Progenitor cell of endocrine pancreas (in vitro differentiated cells): ENCODE measurements at places on chromosomes 12 and 14.

- no peak overlapping the region for H3K4me3 ChIP-seq
- no peak overlapping the region for H3K27ac ChIP-seq
- peaks cover 33% of the 10 kb centered on the region for H3K27me3 ChIP-seq
- H3K4me1 ChIP-seq: no peaks in the 10 kb centered on the region
- no peaks in the 10 kb centered on the region for H3K36me3 ChIP-seq
These were observed 567.8 kb upstream of the TBX3 start for GRCh38 chr12:115251727-115252126.

GRCh38 chr12:124170760-124171159 is 124.1 kb upstream of the RFLNA start:
- no peak overlapping the region for H3K4me3 ChIP-seq
- H3K27me3 ChIP-seq: peaks cover 3% of the 10 kb centered on the region

GRCh38 chr12:68435816-68436215 is 103.7 kb upstream of the MDM1 start:
- H3K27me3 ChIP-seq: peaks cover 4% of the 10 kb centered on the region
- H3K27ac ChIP-seq: no peak overlapping the region
- H3K36me3 ChIP-seq: peaks cover 2% of the 10 kb centered on the region
- peaks cover 9% of the 10 kb centered on the region for H3K4me1 ChIP-seq
- no peak for DNase-seq
- H3K4me3 ChIP-seq: no peak overlapping the region

- H3K27ac ChIP-seq: no peak overlapping the region
- no peaks in the 10 kb centered on the region for H3K4me1 ChIP-seq
- no peak overlapping the region for H3K4me3 ChIP-seq
- no peak for DNase-seq
- H3K27me3 ChIP-seq: no peaks in the 10 kb centered on the region
- no peaks in the 10 kb centered on the region for H3K36me3 ChIP-seq
These were observed 1003.9 kb downstream of the FLRT2 start for GRCh38 chr14:86533834-86534233.

DNA sequence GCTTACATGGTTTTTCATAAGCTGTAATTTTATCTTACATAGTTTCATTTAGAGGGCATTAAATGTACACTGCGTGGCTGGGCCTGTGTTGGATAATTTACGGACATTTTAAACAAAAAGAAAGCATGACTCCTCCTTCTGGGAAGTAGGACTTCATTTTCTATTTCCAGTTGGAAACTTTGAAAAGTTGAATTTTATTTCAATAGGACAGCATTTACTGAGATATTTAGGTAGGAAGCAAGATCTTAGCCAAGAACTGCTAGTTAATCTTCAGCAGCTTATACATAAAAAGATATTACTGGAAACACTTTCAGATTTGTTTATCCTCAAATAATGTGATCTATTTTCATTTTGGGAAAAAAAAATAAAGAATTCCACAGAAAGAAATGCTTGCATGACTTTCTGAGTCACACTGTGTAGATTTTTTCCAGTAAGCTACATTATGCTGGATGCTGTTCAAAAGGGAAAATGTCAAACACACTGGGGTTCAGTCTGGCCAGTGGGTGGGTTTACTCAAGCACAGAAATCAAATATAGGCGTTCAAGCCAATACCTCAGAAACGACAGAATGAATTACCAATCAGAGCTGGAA is 239.4 kb upstream of the KRR1 start:
- DNase-seq: no peak
- H3K4me3 ChIP-seq: no peak overlapping the region
- H3K27me3 ChIP-seq: no peaks in the 10 kb centered on the region

DNA sequence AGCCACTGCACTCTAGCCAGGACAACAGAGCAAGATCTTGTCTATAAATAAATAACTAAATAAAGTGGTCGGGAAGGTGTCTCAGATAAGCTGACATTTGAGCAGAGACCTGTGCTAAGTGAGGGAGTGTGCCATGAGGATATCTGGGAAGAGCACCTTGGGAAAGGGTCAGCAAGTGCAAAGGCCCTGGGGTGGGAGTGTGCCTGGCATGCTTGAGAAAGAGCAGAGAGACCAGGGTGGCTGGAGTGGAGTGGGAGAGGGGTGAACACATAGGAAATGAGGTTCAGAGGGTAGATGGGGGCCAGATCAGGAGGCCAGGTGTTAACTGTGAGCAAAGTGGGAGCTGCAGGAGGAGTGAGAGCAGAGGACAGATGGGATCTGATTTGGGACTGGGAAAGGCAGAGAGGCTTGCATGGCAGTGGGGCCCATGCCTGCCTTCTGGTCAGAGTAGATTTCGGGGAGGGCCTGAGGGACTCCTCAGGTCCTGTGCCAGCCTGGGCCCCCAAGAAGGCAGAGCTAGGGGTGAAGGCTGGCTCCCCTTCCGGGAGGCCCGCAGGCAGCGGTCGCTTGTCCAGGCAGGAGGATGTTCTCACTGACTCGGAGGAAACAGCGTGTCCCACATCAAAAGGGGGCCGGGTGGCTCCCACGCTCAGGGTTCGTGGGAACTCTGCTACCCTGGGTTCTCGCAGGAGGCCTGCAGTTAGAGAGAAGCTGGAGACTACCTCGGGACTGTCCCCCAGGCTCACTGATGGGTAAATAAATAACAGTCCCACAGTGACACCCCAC is 32.6 kb downstream of the DTX1 start:
- no peak for DNase-seq
- no peaks in the 10 kb centered on the region for H3K36me3 ChIP-seq
- no peak overlapping the region for H3K4me3 ChIP-seq
- H3K4me1 ChIP-seq: peaks cover 10% of the 10 kb centered on the region
- H3K27me3 ChIP-seq: peaks cover 42% of the 10 kb centered on the region

- H3K4me3 ChIP-seq: no peak overlapping the region
- peaks cover 38% of the 10 kb centered on the region for H3K27me3 ChIP-seq
- no peaks in the 10 kb centered on the region for H3K36me3 ChIP-seq
- H3K27ac ChIP-seq: no peak overlapping the region
- H3K4me1 ChIP-seq: peaks cover 30% of the 10 kb centered on the region
These were observed 67.8 kb downstream of the NTF3 start for GRCh38 chr12:5499566-5500330.

DNA sequence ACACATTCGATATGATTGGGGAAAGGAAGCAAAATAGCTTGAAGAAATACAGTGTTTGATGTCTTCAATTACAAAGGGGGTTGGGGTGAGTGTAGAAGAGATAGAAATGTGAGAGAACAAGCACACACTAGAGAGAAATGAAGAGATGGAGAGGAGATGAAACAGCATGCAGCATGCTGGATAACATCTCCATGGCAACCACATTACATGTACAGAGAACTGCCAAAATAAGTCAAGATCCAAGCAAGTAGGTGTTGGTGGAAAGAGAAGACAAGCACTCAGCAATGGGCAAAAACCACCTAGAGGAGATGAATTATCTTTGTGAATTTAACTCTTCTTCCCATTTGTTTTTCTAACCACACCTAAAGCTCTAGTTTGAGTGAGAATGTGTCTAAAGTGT is 289.8 kb downstream of the GRIN2B start:
- no peak overlapping the region for H3K4me3 ChIP-seq
- H3K36me3 ChIP-seq: no peaks in the 10 kb centered on the region
- peaks cover 6% of the 10 kb centered on the region for H3K27me3 ChIP-seq
- H3K27ac ChIP-seq: no peak overlapping the region
- no peaks in the 10 kb centered on the region for H3K4me1 ChIP-seq
- no peak for DNase-seq

- H3K36me3 ChIP-seq: no peaks in the 10 kb centered on the region
- no peaks in the 10 kb centered on the region for H3K27me3 ChIP-seq
These were observed 102.3 kb downstream of the SLC25A47 start for GRCh38 chr14:100425429-100425827.

DNA sequence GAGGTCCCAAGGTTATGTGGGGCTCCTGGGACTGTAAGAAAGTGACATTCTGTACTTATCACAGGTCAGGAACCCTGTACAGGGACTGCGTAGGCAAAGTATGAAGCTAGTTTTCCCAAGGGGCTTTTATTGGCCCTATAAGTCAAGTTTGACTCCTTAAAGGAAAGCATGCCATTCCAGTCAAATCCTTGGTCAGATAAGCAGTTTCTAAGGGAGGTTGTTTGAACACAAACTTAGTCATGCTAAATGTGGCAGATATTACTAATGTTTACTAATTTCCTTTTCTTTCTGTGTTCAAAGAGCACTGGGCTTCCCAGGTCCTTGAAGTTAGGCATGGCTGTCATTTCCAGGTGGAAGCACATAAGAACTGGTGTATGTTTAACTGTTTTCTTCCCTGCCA is 472.4 kb downstream of the ATP23 start:
- H3K4me1 ChIP-seq: peaks cover 41% of the 10 kb centered on the region
- peak overlapping the region; percentile 86 for H3K27ac ChIP-seq
- no peak for DNase-seq
- no peaks in the 10 kb centered on the region for H3K36me3 ChIP-seq
- no peaks in the 10 kb centered on the region for H3K27me3 ChIP-seq

DNA sequence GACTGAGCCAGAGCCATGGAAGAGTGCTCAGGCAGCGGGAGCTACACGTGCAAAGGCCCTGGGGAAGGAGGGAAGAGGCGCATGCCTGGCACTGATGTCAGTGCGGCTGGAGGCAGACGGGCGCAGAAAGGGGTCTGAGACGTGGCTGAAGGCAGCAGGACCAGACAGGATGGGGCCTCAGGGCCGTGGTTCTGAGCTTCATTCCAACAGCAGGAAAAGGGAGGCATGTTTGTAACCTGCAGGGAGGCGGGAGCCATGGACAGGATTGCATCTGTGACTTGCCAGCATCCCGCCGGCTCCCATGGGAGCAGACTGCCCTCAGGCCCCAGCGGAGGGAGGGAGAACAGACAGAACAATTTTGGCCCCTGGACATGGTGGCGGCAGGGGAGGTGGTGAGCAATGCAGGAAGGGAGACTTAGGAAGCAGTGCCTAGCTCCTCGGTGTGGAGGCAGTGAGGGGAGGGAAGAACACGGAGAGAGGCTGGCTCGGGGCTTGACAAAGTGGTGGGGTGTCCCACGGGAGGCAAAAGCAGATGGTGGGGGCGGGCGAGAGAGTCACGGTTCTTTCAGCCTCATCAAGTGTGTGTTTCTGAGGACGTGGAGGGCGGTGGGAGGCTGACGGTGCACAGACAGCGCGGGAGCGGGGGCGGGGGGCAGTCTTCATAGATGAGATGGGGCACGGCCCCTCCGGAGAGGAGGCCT is 33.3 kb upstream of the INF2 start:
- peaks cover 4% of the 10 kb centered on the region for H3K27me3 ChIP-seq
- H3K4me3 ChIP-seq: no peak overlapping the region
- no peak for DNase-seq
- H3K4me1 ChIP-seq: peaks cover 8% of the 10 kb centered on the region

DNA sequence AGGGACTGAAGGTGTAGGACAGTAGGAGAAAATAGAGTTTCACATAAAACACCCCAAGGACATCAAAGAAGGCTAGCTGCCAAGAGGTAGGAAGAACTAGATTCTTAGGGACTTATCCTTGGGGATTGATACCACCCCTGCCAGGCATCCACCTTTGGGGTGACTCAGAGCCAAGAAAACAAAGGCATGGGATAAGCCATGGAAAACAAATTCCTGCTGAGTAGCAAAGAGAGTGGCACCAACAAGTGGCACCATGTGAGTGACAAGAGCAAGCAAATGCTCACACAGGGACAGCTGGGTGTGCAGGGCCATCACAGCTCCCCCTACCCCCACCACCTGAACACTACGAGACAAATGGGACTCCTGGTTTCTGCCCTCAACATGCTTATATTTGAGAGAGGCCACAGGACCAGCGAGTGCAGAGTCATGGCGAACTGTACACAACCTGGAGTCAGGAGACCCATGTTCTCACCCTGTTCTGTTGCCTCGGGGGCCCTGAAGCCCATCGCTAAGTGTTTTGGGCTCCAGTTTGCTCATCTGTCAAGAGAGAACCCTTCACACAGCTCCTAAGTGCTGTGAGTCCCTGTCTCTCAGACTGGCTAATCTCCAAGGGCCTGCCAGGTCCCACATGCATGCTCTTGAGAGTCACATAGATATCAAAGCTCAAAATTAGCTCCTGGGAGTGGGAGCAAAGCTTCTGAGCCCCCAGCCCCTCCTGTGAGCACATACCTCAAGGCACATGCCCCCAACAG is 91.9 kb downstream of the DPF3 start:
- no peak overlapping the region for H3K27ac ChIP-seq
- H3K4me1 ChIP-seq: no peaks in the 10 kb centered on the region
- H3K4me3 ChIP-seq: no peak overlapping the region
- no peaks in the 10 kb centered on the region for H3K36me3 ChIP-seq

DNA sequence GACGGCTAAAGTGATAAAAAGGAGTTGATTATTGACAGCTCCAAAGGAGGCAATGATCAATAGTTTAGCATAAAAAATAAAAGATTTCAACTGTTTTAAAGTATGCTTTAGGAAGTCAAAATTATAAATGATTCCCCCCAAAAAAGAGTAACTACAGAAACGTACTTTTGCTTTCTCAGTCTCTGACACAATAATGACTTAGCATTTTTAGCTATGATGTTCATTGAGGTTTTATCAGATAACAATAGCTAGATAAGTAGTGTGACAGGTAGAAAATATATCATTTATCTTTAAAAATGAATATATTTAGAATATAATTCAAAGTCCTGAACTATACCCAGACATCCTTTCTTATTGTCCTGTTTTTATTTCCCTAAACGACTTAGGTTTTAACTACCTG is 352.9 kb downstream of the SOX5 start:
- H3K27ac ChIP-seq: no peak overlapping the region
- H3K4me1 ChIP-seq: peaks cover 1% of the 10 kb centered on the region
- peaks cover 14% of the 10 kb centered on the region for H3K36me3 ChIP-seq
- no peak for DNase-seq
- H3K4me3 ChIP-seq: no peak overlapping the region
- H3K27me3 ChIP-seq: no peaks in the 10 kb centered on the region

GRCh38 chr14:57060276-57060955 is 208.3 kb downstream of the EXOC5 start:
- H3K4me3 ChIP-seq: no peak overlapping the region
- H3K27me3 ChIP-seq: peaks cover 72% of the 10 kb centered on the region
- no peak for DNase-seq
- H3K36me3 ChIP-seq: no peaks in the 10 kb centered on the region
- peaks cover 18% of the 10 kb centered on the region for H3K4me1 ChIP-seq

GRCh38 chr14:74948228-74949175 is 6.9 kb downstream of the PGF start:
- no peaks in the 10 kb centered on the region for H3K36me3 ChIP-seq
- no peak for DNase-seq
- H3K27ac ChIP-seq: no peak overlapping the region
- peaks cover 24% of the 10 kb centered on the region for H3K27me3 ChIP-seq
- no peak overlapping the region for H3K4me3 ChIP-seq

DNA sequence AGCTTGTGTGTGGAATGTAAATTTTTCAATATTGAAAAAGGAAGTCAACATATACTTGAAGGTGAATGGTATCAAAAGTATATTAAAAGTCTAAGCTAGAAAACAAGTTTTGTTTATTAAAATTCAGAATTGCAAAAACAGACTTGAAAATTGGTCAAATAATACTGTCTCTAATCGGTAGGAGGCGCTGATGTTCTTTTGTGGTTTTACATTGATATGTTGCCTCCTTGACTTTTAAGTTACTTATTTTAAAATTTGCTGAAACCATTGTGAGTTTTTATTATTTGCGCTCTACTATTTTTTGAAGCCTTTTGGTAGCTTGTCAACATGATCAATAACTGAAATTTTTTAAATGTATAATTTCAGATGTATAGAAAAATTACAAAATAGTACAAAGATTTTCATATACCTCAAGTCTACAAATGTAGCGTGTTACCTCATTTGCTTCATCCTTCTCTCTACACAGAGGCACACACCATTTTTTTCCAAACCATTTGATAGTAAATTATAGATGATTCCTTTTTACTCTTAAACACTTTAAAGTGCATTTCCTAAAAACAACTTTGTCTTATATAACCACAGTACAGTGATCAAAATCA is 6.9 kb downstream of the RTRAF start:
- no peak for DNase-seq
- H3K4me3 ChIP-seq: no peak overlapping the region
- no peaks in the 10 kb centered on the region for H3K4me1 ChIP-seq
- no peak overlapping the region for H3K27ac ChIP-seq
- no peaks in the 10 kb centered on the region for H3K27me3 ChIP-seq
